EH (cell line): ENCODE measurements at places on chromosomes 2 and 18.

DNA sequence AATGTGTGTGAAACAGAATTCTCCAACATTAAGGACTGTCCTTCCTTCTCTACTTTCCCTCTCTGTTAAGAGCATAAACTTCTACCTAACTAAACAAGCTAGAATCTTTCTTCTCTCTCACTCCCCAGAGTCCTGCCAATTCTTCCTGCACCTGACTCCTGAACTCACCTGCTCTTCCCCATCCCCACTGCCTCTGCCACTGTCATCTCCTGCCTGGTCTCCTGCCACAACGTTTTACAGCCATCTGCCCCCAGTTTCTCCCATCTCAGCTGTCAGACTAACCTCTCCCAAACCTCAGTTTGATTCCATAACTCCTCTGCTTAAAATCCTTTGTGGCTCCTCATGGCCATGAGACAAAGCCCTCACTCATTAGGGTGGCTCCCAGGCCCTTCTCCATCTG, 288.3 kb upstream of the FBXO11 start:
- no peak for DNase-seq

DNA sequence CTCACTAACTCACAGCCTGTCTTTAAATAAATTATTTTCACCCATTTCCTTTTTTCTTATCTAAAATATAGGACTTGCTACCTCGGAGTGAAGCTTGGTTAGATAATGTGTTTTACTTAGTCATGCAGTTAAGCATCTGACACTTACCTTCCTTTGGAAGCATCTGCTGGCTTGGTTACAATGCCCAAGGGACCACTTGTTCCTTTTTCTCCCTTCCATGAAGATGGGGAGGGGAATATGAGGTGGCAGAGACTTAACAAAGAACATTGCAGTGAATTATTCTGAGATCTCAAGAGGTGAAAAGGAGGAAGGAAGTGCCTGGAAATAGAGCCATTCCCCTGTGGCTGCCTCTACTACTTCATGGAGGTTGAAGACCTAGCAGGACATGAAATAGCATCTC, 145.4 kb upstream of the FOSL2 start:
- no peak for DNase-seq

DNA sequence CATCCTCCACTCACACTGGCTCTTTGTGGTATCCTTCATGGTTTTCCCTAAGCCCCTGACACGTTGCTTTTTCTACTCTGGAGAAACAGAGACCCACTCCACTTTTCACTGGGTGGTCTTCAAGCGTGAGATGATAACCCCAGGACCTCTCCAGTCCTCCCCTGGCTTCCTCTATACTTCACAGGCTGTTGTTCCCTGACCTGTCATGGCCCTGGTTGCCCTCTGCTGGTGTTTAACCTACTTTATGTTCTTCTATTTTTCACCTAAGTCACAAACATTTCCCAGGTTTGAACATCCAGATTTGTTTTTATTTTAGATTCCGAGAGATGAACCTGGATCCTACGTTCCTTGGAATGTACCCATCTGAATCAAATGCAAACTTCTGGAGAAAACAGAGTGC, 84.5 kb downstream of the AOX1 start:
- DNase-seq: no peak

GRCh38 chr2:609881-610280, 67.3 kb downstream of the TMEM18 start:
- no peak for DNase-seq

- no peak for DNase-seq
Measured at GRCh38 chr18:62493033-62493862, 29.6 kb upstream of the ZCCHC2 start.

DNA sequence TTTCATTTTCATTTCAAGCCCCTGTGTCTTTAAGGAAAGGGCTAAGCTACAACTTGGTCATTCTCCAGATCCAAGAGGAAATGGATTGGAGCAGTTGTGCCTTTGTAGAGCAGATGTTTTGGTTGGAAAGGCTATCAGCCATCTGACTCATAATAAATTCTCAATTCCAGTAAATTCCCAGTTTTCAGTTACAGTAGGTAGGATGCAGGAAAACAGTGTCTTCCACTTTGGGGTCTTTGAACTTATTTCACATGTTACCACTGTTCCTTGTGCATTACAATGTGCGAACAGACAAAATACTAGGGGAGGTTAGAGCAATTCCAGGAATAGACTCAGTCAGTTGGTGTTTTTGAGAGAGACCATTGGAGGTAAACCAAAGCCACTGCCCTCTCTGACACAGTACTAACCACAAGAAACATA, 211.9 kb downstream of the BABAM2 start:
- DNase-seq: peak; percentile 84

- no peak for DNase-seq
Measured at GRCh38 chr2:63875559-63876245, 34.0 kb downstream of the UGP2 start.

GRCh38 chr2:8997108-8997507, 6.4 kb downstream of the MBOAT2 start:
- DNase-seq: no peak

- no peak for DNase-seq
Measured at GRCh38 chr2:222050981-222051380, 247.8 kb downstream of the PAX3 start.

- DNase-seq: no peak
Measured at GRCh38 chr2:63057249-63058143, 6.9 kb downstream of the OTX1 start.

DNA sequence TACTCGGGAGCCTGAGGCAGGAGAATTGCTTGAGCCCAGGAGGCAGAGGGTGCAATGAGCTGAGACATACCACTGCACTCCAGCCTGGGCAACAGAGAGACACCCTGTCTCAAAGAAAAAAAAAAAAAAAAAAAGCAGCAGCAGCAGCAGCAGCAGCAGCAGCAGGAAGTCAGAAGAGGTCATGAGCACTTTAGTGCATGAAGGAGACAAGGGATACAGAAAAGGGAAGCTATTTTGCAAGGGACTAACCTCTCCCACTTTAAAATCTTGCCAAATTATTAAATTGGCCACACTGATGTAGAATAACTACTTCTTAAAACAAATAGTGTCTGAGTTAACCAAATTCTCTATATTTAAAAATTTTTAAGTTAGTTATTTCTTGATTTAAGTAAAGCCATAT, 113.4 kb upstream of the PDE1A start:
- no peak for DNase-seq

GRCh38 chr2:231410293-231411004, 14.9 kb downstream of the B3GNT7 start:
- DNase-seq: no peak

- no peak for DNase-seq
Measured at GRCh38 chr18:57664568-57665165, 43.0 kb upstream of the NARS1 start.

GRCh38 chr2:1656961-1657841, 87.1 kb downstream of the PXDN start:
- no peak for DNase-seq

DNA sequence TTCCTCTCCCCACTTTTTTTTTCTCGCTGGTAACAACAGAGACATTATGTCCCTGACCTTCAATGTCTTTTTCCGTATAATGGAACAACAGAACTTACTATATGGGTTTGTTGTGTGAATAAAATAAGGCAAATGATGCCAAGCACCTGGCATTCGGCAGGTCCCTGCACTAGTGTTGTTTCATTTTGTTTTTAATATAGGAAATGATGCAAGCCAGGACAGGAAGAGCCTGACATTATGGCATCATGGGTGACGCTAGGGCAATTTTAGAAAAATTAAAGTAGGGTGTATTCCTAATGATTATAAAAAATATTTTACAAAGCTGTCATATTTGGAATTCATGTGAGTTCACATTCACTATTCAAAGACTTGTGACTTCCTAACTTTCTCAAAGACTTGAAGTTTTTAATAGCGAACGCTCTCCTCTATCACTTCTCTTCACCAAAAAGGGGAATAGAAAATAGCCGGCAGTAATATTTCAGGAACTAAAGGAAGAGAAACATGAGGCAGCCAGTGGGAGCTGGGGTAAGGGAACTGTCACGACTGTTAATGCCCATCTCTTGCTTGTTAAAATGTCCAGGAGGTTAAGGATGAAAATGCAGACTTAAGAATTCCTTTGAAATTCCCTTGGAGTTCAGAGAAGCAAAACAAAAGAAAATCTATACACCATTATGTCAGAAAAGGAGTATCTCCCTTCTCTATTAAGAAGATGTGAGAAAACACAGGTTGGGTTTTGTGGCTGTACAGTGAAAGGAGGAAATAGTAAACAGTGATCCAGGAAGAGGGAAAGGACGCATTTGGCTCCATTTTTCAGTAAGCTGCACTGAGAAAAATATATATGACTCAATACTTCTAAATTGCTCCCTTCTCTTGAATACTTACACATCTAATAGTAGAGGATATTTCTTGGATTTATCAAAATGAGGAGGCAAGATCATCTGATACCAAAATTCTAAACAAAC, 60.2 kb downstream of the DPP4 start:
- no peak for DNase-seq

GRCh38 chr2:185757356-185757755, 18.8 kb downstream of the FSIP2 start:
- no peak for DNase-seq

DNA sequence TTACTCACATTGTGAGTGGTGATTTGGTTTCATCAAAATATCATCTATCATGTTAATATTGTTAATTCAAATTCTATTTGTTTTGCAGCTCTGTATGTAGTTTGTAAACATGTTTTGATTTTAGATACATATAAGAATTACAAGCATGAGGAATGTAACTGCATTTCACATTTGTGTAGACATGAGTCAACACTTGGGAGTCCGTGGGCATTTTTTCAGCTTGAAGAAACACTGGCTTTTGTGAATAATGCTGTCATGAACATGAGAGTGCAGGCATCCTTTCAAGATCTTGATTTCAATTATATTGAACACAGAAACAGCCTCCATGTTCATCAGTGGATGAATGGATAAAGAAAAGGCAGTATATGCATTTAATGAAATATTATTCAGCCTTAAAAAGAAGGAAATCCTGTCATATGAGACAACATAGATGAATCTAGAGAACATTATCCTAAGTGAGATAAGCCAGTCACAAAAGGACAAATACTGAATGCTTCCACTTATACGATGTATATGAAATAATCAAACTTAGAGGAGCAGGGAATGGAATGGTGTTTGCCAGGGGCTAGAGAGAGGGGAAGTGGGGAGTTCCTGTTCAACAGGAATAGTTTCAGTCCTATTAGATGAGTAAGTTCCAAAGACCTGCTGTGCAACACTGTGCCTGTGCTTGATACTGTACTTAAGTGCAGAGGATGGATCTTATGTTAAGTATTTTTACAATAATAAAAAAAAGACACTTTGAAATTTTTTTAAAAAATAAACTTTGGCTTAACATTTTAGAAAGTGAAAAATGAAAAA, 194.9 kb downstream of the LRATD1 start:
- DNase-seq: no peak

DNA sequence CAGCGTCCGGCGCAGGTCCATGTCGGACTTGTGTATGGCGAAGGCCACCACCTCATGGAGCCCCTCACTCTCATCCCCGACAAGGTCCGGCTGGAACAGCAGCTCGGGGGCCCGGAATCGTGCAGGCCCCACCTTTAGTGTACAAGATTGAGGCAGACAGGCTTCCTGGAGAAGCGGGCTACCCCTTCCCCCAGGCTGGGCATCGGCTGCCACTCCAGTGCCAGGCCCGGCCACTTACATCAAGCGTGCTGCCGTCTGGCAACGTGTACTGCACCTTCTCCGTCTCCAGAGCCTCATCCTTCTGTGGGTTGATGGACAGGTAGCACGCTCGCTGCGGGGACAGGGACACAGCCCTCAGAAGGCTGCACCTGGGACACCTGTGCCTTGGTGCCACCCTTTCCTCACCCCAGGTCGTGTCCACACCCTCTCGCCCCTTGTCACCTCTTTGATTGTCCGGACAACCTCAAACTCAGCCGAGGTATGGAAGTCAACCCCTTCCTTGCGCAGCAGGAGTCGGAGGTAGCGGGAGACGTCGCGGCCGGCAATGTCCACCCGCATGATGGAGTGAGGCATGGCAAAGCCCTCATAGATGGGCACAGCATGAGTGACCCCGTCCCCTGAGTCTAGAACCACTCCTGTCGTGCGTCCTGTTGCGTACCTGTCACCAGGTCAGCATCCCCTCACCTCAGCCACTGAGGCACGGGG, 5.7 kb downstream of the ACTR1B start:
- DNase-seq: no peak

- DNase-seq: peak; percentile 14
Measured at GRCh38 chr2:86592547-86593230, 29.4 kb upstream of the CHMP3 start.

DNA sequence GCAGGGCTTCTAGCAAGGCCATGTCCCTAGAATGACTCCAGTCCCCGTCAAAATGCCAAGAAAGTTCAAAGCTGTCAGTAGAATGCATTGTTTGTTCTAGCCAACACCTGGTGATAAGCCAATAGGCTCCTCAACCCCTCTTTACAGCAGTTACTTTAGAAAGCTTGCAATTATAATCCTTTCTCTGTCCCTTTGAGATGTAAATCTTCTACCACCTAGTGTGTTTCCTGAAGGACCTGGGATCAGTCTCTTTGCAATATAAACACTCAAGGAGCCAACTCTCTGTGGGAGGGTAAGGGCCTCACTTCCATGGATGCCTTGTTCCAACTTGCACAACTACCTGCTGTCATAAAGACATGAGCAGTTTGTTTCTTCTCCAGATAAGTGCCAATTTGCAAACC, 301.8 kb downstream of the NBAS start:
- no peak for DNase-seq

- no peak for DNase-seq
Measured at GRCh38 chr18:10659000-10659399, 133.2 kb downstream of the NAPG start.

- no peak for DNase-seq
Measured at GRCh38 chr18:69282371-69282770, 118.3 kb upstream of the DOK6 start.

DNA sequence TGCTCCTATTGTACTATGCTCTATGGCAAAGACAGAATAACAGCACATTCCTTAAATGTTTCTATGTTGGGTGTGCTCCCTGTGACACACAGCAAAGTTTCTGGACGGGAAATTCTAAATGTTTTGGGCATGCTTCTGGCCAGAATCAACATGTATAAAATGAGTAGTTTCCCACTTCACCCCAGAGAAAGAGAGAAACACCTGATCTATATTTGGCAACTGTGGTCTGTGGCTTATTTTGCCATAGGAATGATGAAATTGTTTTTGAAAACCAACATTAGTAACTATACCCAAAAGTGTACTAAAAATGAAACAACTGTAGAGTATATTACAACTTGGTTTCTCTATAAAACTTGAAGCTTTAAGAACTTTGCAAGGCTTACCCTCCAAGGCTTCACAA, 89.1 kb downstream of the RAD51AP2 start:
- DNase-seq: no peak

GRCh38 chr2:1727101-1727771, 17.1 kb downstream of the PXDN start:
- no peak for DNase-seq

GRCh38 chr2:127416506-127417001, 1.7 kb upstream of the PROC start:
- no peak for DNase-seq

DNA sequence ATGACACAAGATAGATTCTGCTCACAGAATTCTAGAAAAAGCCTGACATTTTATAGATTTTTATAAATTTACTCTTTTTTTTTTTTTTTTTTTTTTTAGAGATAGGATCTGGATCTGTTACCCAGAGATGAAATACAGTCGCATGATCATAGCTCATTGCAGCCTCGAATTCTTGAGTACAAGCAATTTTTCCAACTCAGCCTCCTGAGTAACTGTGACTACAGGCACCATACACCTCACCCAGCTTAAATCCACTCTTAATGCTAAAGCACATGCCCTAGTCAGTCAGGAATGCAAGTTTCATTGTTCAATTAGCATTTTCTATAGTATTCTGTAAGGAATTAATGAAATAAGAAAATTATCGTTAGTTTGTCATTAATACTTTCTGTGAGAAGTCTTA, 32.1 kb upstream of the WDR75 start:
- DNase-seq: no peak
